ENCODE measurements at places on chromosomes 16 and 17. TPM values are rescaled to one million over a fixed set of nuclear protein-coding genes. Genes with fewer than 3 reads are reported as not detected.
A peak's percentile ranks its signal among the peaks of the same experiment; 100 is the strongest.

The CCDC57 gene
- polyA plus RNA-seq, result 29.3 TPM

The TMC5 gene
- polyA plus RNA-seq, result not detected

- no peak for DNase-seq
- H3K4me3 ChIP-seq, result no peak overlapping the region
- no peak overlapping the region for H3K27ac ChIP-seq
- no peaks in the 10 kb centered on the region for H3K4me1 ChIP-seq
- H3K27me3 ChIP-seq, result no peaks in the 10 kb centered on the region
Observed at GRCh38 chr16:59950431-59950830, 1216.3 kb upstream of the GOT2 start.

- H3K36me3 ChIP-seq, result peaks cover 19% of the 10 kb centered on the region
- no peak overlapping the region for H3K4me3 ChIP-seq
- DNase-seq, result no peak
- H3K27ac ChIP-seq, result peak overlapping the region; percentile 99
Observed at GRCh38 chr17:44188576-44189403, 2.0 kb downstream of the TMUB2 start.

GRCh38 chr16:67811899-67812298 is 5.2 kb downstream of the TSNAXIP1 start:
- no peaks in the 10 kb centered on the region for H3K36me3 ChIP-seq
- no peak overlapping the region for H3K27ac ChIP-seq
- no peak overlapping the region for H3K4me3 ChIP-seq
- DNase-seq, result no peak

Measured in CD4-positive, CD25-positive, alpha-beta regulatory T cell (primary cell).